Activated CD8-positive, alpha-beta memory T cell treated with anti-CD3 and anti-CD28 coated beads, Interleukin-2, amount 10 ng/mL, durations not matched to agents 7 days and 5 days (primary cell): ENCODE measurements at places on chromosomes 6 and 20. TPM values are rescaled to one million over a fixed set of nuclear protein-coding genes. Genes with fewer than 3 reads are reported as not detected.

Gene DACT2
- total RNA-seq, result 0.91 TPM

Gene LAMA5
- total RNA-seq, result 1.9 TPM

Gene EYA4
- not detected for total RNA-seq

- DNase-seq, result no peak
Observed at GRCh38 chr6:21437581-21437980, 156.0 kb upstream of the SOX4 start.

DNA sequence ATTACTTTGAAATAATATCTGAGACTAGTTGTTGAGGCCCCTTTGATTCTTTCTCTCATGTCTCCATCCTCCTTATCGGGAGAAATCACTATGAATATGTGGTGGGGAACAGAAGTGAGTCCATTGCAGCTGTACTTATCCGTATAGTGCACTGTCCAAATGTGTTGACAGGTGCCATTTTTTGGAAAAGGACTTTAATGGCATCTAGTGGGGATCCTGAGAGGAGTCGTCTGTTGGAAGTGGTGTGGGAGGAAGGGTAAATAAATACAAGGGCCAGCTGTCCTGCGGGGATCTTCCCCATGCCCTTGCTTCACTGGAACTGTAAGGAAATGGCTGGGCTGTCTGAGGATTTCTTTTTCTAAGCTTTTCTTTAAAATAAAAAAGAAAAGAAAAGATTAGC lies 19.4 kb downstream of the TPX2 start:
- DNase-seq, result no peak

Gene RGS17
- total RNA-seq, result not detected

DNA sequence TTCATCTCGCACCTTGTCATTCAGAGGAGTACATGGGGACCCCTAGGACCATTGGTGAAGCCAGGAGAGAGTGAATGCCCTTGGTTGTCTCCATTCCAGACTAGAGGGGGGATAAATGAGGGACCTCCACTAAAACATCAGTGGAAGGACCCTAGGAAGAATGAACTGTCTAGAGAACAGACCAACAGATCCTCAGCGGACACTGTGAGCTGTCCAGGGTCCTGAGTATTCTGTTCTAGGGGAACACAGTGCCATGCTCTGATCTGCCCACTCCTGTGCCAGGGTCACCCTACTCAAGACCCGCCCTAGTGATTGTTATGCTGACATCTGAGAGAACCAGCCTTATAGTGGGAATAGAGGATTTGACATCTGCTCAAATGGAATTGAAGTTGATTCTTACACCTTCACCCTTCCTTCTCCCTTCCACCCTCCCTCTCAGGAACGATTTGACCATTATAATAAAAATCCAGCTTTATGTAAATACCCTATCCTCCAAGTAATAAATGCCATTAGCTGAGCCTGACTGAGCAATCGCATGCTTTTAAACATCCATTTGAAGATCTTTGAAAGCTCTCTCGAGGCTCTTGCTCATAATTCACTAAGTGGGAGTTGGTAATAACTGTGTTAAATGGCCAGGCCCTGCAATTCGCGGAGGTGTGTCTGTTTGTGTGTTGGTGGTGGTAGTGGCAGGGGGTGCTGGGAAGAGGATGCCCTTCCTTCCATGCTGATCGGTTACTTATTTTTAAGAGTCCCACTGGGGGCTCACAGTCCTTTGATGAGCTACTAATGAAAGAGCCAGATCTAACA lies 43.6 kb upstream of the SLC32A1 start:
- DNase-seq, result peak; percentile 50

GRCh38 chr20:63951398-63952209 lies 4.6 kb downstream of the UCKL1 start:
- DNase-seq, result no peak

DNA sequence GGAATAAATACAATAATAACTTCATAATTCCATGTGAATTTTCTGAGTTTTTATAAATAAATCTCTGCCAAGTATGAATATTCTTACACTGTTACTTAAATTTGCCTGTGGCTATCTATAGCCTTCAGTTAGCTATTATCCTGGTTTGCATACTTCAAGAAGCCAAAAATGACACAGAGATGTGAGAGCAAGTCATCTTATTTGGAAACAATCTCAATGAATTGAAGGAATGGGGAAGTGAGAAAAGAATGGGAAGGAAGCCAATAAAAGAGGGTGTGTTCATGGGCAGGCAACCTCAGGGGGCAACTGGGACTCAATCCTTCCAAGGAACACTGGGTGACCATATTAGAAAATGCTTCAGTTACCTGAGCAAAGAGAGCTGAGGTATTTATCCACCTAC lies 9.9 kb downstream of the HAO1 start:
- no peak for DNase-seq

GRCh38 chr20:22475662-22476061 lies 108.7 kb downstream of the FOXA2 start:
- DNase-seq, result no peak

DNA sequence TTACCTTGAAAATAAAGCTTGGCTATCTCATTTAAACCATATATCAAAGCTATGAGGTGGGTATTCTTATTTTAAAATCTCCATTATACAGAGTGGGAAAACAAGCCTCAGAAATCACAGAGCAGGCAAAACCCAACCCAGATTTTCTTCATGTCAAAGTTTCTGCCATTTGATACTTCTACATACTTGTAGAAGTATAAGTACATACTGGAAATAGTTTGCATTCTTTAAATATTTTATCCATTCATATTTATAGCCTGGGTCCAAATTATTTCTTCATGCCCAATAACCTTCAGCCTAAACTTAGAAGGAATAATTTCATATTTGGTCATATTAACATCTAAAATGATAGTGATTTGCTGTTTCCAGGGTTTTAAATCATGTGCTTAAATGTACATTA lies 61.8 kb downstream of the MLIP start:
- no peak for DNase-seq

DNA sequence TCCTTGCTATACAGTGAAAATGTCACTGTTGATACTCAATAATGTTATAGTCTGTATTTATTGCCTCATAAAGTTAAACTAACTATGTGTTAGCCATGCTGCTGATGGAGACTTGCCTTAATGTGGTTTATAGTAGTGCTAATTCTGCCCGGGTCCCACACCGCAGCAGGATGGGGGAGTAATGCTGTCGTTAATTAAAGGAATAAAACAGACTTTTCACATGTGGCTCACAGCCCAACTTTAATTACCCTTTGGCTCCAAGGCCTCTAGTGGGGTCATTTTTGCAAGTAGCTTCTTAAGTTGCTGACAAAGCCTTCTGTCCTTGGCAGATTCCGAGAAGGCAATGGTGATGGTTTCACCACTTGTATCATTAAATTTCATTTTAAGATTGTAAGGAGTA lies 634.3 kb downstream of the TBC1D32 start:
- no peak for DNase-seq

DNA sequence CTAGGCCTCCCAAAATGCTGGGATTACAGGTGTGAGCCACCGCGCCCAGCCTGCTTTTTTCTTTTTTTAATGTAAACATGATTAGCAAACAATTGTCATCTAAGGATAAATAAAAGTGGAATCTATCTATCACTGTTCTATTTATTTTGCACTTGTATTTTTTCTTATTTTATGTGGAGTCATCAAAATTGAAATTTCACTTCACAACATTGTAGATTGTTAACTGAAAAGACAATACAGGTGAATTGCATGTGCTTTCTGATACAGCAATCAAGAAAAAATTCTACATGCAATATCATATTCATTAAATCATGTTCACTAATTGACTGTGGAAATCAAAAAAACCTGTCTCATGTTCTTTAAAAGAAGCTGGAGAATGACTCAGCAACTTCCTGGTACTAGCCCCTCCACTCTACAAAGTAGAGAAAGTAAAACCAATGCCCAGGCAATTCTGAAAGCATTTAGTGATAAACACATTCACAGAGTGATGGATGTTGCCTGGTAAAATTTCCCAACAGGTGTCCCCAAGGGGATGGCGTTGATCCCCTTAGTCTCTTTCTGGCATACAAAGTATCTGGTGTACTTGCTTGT lies 10.7 kb upstream of the RFX6 start:
- no peak for DNase-seq

- no peak for DNase-seq
Observed at GRCh38 chr6:37127961-37128862, 41.7 kb upstream of the PIM1 start.

- no peak for DNase-seq
Observed at GRCh38 chr20:33561692-33562601, 72.1 kb downstream of the CBFA2T2 start.

Gene NKAPL
- total RNA-seq, result 0.26 TPM

GRCh38 chr6:25147223-25147622 lies 132.0 kb upstream of the CARMIL1 start:
- DNase-seq, result no peak

DNA sequence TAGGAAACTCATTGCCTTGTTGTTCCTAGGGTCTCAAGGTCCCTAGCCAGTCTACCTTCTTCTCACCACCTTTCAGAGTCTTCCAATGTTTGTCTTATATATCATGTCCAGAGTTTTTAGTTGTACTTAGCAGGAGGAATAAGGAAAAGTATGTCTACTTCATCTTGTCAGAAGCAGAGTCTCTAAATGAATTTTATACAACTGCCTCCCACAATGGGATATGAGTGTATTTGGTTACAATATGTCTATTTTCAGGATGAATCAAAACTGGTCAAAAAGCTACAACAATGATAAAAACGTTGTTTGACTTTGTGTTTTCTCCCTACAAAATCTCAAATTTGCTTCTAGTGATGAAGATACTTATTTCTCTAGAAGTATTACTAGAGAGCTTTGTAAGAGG lies 7.0 kb downstream of the GLO1 start:
- no peak for DNase-seq

GRCh38 chr6:134422426-134423231 lies 104.7 kb upstream of the SGK1 start:
- DNase-seq, result no peak

- DNase-seq, result no peak
Observed at GRCh38 chr6:36737043-36737785, 39.6 kb downstream of the RAB44 start.

DNA sequence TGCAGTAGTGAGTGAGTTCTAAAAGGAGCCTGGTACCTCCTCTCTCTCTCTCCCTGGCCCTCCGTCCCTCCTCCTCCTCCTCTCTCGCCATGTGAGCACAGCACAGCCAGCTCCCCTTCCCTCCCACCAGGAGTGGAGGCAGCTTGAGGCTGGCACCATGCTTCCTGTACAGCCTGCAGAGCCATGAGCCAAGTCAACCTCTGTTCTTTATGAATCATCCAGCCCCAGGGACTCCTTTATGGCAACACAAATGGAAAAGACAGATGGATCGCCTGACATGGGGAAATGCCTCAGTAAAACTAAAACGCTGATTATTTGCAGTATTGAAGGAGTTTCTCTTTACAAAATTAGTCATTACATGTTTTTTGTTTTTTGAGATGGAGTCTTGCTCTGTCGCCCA lies 233.7 kb upstream of the ARID1B start:
- DNase-seq, result no peak

GRCh38 chr6:19979059-19979458 lies 141.9 kb downstream of the ID4 start:
- no peak for DNase-seq

DNA sequence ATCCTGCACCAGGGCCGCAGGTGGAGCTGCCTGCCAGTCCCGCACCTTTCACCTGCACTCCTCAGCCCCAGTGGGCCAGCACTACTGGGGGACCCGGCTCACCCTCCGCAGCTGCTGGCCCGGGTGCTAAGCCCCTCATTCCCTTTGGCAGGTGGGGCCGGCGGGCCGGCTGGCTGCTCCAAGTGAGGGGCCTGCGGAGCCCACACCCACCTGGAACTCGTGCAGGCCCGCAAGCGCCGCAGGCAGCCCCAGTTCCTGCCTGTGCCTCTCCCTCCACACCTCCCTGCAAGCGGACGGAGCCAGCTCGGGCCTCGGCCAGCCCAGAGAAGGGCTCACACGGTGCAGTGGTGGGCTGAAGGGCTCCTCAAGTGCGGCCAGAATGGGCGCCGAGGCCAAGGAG lies 199.0 kb upstream of the HS3ST5 start:
- no peak for DNase-seq

DNA sequence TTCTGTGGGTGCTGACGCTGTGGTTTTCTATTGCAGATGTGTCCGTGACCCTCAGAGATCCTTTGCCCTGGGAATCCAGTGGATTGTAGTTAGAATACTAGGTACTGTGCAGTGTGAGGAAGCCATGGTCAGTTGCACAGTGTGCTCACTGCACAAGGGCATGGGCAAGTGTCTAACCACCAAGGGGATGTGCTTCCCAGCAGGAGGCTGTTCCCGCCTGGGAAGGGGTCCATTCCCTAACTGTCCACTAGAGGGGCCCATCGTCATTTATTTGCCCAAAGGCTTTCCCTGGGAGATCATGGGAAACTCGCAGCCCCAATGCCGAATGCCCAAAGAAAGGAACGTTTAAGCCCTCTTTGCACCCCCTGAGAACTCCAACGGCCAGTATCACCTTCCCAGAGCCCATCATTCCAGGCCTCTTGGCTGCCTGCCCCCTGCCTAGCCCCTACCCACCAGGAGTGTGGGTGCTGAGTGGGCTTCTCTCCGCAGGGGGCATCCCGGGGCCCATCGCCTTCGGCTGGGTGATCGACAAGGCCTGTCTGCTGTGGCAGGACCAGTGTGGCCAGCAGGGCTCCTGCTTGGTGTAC lies 26.2 kb downstream of the SLCO4A1 start:
- no peak for DNase-seq

GRCh38 chr6:129771678-129772077 lies 61.7 kb upstream of the ARHGAP18 start:
- no peak for DNase-seq

Gene AKAP7
- 7.3 TPM for total RNA-seq

GRCh38 chr6:73585566-73586415 lies 65.0 kb upstream of the EEF1A1 start:
- DNase-seq, result peak; percentile 67
